Pancreas (tissue), 10 donors: ENCODE measurements at places on chromosomes 7 and 10. TPM values are rescaled to one million over a fixed set of nuclear protein-coding genes. Genes with fewer than 3 reads are reported as not detected.

Gene AGAP4
- polyA plus RNA-seq = 20.5 TPM

Gene CYCS
- polyA plus RNA-seq = 28.0 TPM

Gene IKZF1
- 0.70 TPM for polyA plus RNA-seq

- no peak for DNase-seq
Observed at GRCh38 chr7:130998993-130999602, 265.1 kb upstream of the KLF14 start.

Gene DHX32
- polyA plus RNA-seq = 18.6 TPM
